ENCODE measurements at places on chromosomes 2 and 18. TPM values are rescaled to one million over a fixed set of nuclear protein-coding genes. Genes with fewer than 3 reads are reported as not detected.

GRCh38 chr2:36403675-36404230 lies 48.2 kb downstream of the CRIM1 start:
- DNase-seq = peak; percentile 92

- DNase-seq = no peak
Observed at GRCh38 chr2:109370399-109371035, 241.5 kb downstream of the SH3RF3 start.

GRCh38 chr2:189628817-189629530 lies 32.3 kb upstream of the ASNSD1 start:
- DNase-seq = no peak

The FER1L5 gene
- total RNA-seq = not detected

DNA sequence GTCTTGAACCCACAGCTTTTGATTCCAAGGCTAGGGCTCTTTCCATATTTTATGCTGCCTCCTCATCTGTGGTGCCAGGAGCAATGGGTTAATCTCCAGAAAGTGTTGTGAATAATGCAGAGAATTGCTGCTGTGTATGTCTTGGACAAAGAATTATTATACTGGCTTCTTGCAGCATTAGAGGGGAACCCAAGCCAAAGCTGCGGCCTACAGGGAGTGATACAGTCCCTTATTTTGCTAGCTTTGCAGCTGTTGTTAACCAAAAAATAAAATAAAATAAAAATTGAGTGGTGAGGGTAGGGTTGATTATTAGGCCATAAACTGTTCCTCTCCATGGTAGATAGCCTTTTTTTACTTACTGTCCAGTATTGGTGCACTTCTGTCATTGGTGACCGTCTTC lies 16.7 kb downstream of the WIPF1 start:
- no peak for DNase-seq

- no peak for DNase-seq
Observed at GRCh38 chr2:219648176-219648575, 20.7 kb downstream of the SLC4A3 start.

- DNase-seq = no peak
Observed at GRCh38 chr2:113167115-113167932, 6.4 kb upstream of the PSD4 start.

GRCh38 chr2:38421274-38422056 lies 44.4 kb upstream of the ATL2 start:
- peak; percentile 97 for DNase-seq

GRCh38 chr2:72146347-72147302 lies 1.0 kb downstream of the CYP26B1 start:
- no peak for DNase-seq

- peak; percentile 42 for DNase-seq
Observed at GRCh38 chr2:67476809-67477790, 80.0 kb downstream of the ETAA1 start.

GRCh38 chr18:48638451-48638850 lies 99.6 kb downstream of the CTIF start:
- no peak for DNase-seq

The PFN4 gene
- not detected for total RNA-seq

- DNase-seq = no peak
Observed at GRCh38 chr2:17271416-17271815, 246.8 kb downstream of the RAD51AP2 start.

- DNase-seq = no peak
Observed at GRCh38 chr18:77822632-77823031, 573.0 kb downstream of the GALR1 start.

The PRKCE gene
- total RNA-seq = 4.0 TPM

- DNase-seq = peak; percentile 76
Observed at GRCh38 chr2:10042301-10043161, 819 bp upstream of the KLF11 start.

DNA sequence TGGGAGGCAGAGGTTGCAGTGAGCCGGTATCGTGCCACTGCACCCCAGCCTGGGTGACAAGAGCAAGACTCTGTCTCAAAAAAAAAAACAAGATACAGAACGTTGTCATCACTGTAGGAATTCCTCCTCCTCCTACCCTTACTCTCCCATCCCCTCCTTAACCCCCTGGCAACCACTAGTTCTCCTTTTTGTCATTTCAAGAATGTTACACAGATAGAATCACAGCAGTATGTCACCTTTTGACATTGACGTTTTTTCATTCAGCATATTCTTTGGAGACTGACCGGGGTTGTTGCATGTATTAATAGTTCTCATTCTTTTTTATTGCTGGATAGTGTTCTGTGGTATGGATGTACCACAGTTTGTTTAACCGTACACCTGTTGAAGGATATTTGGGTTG lies 32.4 kb downstream of the TTLL4 start:
- no peak for DNase-seq

GRCh38 chr2:25265802-25266201 lies 75.9 kb downstream of the DNMT3A start:
- DNase-seq = peak; percentile 48

The PJVK gene
- 0.64 TPM for total RNA-seq

GRCh38 chr2:24123922-24124580 lies 782 bp downstream of the FAM228B start:
- peak; percentile 76 for DNase-seq

GRCh38 chr18:4599312-4599711 lies 144.2 kb upstream of the DLGAP1 start:
- no peak for DNase-seq

DNA sequence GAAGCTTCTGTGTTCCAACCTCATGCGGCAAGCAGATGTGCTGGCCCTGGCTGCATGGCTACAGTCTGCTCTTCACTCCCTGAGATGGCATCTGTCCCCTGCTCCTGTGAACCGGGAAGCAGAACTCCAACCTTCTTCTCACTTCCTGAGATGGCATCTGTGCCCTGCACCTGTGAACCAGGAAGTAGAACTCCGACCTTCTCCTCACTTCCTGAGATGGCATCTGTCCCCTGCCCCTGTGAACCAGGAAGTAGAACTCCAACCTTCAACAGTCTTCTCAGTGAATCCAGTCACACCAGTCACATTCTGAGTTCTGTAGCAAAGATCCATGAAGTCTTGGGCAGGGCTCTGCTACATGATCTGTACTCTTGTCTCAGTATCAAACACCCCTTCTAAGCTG lies 887.2 kb upstream of the KLHL29 start:
- no peak for DNase-seq

The CIB4 gene
- total RNA-seq = not detected

- no peak for DNase-seq
Observed at GRCh38 chr2:16559278-16560067, 106.2 kb downstream of the CYRIA start.

- peak; percentile 0 for DNase-seq
Observed at GRCh38 chr18:77208964-77209363, 40.7 kb upstream of the GALR1 start.

GRCh38 chr18:63078471-63078870 lies 241.1 kb downstream of the BCL2 start:
- no peak for DNase-seq

The FSHR gene
- total RNA-seq = not detected

The UGT1A6 gene
- total RNA-seq = 130 TPM

GRCh38 chr18:28143725-28144124 lies 33.2 kb downstream of the CDH2 start:
- DNase-seq = no peak

DNA sequence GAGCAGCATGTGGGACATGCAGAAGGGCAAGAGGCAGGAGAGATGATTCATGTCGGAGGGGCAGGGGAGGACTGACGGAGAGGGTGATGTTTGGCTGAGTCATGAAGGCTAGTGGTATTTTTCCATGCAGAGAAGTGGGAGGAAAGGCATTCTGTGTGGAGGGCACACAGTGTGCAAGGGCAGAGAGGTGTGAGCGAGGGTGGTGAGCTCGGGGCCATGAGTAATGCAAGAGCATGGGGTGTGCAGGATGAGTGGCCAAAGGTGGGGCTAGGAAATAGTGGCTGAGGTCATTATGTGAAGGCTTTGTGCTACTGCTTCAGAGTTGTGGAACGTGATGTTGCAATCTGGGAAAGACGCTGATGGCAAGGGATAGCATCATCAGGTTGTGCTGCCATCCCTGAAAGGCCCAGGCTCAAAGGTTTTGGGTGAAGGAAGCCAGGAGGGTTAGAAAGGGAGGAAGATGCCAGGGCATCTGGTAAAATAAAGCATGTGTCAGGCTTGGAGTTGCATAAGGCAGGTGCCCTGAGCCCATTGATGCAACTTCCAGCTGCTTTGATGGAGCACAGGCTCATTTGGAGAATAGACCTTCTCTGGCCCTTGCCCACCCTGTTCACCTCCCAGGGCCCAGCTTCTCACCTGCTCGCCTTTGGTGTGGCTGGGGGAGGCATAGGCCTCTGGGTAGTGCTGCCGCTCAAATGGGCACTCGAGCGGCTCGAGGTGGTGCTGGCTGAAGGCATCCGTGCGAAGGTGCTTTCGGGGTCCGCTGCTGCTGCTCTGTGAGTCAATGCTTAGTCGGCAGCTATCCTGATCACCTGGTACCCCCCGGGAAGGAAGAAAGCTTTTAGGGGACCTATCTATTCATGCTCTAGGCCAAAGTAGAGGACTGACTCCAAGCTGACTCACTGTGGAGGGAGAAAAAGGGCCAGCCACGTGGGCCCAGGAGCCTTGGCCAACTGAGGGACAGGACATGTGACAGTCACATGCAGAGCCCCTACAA lies 37.5 kb downstream of the PAX8 start:
- DNase-seq = peak; percentile 100

The CLEC4F gene
- not detected for total RNA-seq

DNA sequence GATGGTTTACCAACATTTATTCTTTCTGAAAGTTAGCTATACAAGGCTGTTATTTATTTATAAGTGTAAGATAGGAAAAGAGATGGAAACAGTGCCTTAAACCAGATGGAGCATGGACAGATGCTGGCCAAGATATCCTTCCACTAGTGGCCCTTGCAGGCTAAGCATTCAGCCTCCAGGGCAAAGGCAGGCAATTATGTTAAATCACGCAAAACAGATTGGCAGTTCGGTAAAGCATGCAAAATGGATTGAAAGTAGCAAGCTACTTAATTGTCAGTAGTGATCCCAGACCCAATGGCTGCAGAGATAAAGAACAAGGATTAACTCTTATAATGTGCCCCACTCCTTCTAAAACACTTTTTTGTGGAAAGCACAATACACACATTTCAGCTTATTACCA lies 105.4 kb upstream of the MAP4K3 start:
- no peak for DNase-seq

DNA sequence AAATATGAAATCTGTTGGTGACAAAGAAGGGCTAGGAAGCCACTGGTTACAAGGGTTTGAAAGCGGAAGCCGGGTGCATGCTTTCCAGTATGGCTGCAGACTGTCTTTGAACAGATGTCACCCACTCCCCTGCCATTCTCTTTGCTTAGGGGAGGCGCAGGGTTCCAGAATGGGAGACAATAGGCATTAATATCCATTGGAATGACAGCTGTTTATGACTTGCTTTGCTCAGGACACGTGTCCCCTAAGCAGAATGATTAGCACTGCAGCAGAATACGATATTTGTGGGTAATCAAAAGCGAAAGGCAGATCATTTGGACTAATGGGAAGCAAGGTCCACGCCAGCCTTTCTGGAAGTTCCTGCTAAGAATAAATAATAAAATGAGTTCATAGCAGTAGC lies 25.8 kb upstream of the NRP2 start:
- DNase-seq = no peak

The ZBTB7C gene
- total RNA-seq = 0.84 TPM

The RNF152 gene
- not detected for total RNA-seq

All from Caki2 (cell line).